Neural progenitor cell (in vitro differentiated cells): ENCODE measurements at places on chromosomes 4 and X. TPM values are rescaled to one million over a fixed set of nuclear protein-coding genes. Genes with fewer than 3 reads are reported as not detected.

SMIM10L2A gene
- 1.9 and 5.9 TPM in 2 replicates for total RNA-seq

ALB gene
- 0.09 and 0.96 TPM in 2 replicates for total RNA-seq

HMX1 gene
- 0.19 TPM in 1 of 2 replicates, not detected in the other for total RNA-seq

SLC34A2 gene
- total RNA-seq, result 0.12 TPM in 1 of 2 replicates, not detected in the other

DGAT2L6 gene
- total RNA-seq, result not detected in 2 replicates

GABRE gene
- total RNA-seq, result 0.92 and 1.1 TPM in 2 replicates

IL15 gene
- not detected in 2 replicates for total RNA-seq

TMSB15B gene
- total RNA-seq, result 30.2 and 47.4 TPM in 2 replicates

DUSP21 gene
- not detected in 2 replicates for total RNA-seq

HTN1 gene
- not detected in 2 replicates for total RNA-seq

ARAF gene
- 17.4 and 31.3 TPM in 2 replicates for total RNA-seq

GRID2 gene
- total RNA-seq, result 0.17 and 0.74 TPM in 2 replicates

GRCh38 chr4:110475881-110476818 is at the start of gene ENPEP:
Gene ENPEP (plus strand): TSS chr4:110476155. CDS start chr4:110476415, 260 bp downstream.
- DNase-seq, result no peak

DNA sequence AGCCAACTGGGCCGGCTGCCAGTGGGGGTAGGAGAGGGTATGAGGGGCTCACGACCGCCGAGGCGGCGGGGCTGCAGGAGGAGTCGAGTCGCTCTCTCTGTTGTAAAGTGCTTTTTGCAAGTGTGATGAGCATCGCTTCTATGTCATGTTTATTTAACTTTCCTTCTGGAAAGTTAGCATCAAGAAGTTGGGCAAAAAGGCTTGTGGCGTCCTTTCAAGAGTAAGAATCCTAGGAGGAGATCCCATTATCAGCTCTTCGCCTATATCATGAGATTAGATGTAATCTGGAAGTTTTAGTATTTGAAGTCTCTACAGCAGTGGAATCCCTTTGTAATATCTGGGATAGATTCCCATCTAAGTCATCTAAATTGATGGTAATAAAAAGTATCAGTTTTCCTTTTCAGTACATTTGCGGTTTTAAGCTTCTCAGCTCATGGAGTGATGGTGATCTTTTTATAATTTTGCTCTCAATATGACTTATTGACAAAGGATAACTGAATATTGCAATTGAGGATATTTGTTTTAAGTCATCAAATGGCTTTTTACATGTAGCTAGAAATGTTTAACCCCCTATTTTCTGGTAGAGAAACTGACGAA is 1.7 kb downstream of the GALNT7 start:
- no peak for DNase-seq

DNA sequence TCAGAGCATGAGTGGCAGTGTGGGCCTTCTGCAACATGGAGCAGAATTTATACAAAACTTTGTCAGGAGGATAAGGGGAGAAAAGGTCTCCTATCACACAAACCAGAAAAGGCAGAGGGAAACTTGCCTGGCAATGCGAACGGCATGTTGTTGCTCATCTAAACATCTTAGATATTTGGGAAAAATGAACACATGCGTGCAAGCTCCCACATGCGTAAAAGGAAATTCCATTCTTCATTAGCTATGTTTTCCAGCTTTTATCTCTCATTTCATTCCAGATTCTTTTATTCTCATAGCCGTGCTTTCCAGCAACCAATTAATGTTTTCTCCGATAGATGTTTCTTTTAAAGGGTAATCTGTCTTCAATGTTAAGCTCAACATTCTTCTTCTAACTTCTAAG is 31.3 kb upstream of the GBA3 start:
- no peak for DNase-seq

GRCh38 chr4:184662236-184662635 is 12.7 kb downstream of the PRIMPOL start:
- DNase-seq, result no peak

DNA sequence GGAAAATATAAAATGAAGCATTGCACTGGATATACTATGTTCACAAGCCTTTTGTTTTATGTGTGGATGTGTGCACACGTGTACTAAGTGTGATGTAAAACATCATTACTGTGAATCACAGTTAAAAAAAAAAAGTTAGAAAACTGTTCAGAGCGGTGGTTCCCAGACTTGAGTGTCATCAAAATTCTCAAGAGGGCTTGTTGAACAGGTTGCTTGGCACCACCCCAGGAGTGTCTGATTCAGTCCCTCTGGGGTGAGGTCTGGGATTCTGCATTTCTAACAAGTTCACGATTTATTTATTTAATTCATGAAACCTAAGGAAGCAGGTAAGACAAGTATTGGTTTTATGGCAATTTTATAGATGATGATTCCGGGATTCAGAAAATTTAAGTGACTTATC is 1.8 kb downstream of the CENPU start:
- no peak for DNase-seq

- DNase-seq, result no peak
These were observed 57.9 kb downstream of the FHDC1 start for GRCh38 chr4:152994038-152994437.

DNA sequence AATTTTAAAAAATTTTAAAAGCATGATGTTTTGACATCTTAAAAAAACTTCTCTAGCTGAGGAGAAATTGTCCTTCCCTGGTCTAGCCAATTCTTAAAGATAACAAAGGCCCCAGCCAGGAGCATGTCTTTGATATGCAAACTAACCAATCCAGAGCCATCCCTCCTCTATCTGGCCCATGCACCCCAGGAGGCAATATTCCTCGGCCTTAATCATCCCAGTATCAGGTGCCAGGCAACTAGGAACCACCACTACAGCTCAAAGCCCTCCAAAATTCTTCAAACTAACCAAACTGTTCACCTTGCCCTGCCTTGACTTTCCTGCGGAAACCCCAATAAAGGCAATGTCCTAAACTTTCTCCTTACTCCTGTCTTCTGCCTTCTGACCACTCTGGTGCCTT is 97.8 kb upstream of the USP9X start:
- DNase-seq, result no peak

- DNase-seq, result no peak
These were observed 13.8 kb downstream of the MPP1 start for GRCh38 chrX:154791467-154791866.

DNA sequence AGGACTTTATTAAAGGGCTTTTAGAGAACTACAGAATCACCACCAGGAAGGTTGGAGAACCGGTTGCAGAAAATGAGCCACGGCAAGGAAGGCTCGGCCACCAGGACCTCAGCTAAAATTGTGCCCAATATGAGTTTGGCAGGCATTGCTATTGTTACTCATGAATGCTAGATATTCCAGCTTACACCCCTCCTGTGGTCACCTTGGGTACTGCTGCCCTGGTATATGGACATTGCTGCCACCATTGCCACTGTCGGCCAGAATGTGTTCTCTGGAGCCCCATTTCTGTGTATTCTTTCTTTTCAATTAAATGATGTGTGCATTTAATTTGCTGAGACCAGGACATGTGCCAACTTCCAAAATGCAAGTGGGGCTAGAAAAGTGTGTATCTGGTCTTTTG is 626.7 kb upstream of the BOD1L1 start:
- peak; percentile 39 for DNase-seq

DNA sequence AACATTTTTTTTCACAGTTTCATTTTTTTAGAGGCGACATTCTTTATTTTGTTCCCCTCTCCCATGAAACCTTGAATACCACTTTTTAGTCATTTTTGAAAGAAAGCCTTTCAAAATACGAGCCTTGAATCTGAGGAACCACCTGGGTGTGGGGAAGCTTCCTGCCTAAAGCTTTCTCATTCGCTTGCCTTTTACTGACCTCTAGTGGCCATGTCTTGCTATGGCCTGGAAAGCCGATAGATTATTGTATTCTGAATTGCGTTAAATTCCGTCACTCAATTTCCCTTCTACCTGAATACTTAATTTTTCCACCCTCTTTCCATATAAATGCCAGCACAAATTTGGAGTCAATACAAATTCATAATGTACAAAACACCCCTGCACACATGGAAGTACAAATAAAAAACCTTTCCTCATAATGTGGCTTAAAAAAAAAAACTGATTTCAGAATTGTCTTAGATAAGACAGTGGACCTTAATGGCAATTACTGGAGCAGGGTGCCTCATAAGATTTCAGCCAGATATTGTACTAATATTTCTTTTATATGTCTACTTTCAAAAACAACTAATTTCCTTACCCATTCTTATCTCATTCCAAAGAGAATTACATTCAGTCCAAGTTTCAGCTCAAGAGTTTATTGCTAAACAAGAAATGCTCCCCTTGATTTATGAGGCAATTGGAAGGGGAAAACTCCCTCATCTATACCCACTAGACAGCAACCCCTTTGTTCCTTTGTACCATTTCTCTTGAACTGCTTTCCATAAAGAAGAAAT is 217.9 kb downstream of the CENPC start:
- peak; percentile 82 for DNase-seq

- no peak for DNase-seq
These were observed 113.0 kb upstream of the VAMP7 start for GRCh38 chrX:155767876-155768769.

DNA sequence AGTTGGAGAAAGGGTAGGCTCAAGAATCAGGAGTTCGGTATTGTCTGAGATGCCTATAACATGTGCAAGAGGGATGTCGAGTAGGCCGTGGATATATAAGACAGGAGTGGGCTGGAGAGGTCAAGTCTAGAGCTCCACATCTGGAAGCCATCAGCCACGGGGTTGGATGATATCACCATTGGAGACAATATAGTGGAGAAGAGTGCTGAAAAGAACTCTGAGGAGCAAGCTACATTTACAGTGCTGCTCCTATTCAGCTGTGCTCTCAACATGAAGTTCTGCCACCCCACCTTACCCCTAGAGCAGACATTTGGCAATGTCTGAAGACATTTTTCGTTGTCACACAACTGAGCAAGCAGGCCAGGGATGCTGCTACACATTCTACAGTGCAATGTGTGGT is 20.9 kb upstream of the PLAC1 start:
- DNase-seq, result no peak

DNA sequence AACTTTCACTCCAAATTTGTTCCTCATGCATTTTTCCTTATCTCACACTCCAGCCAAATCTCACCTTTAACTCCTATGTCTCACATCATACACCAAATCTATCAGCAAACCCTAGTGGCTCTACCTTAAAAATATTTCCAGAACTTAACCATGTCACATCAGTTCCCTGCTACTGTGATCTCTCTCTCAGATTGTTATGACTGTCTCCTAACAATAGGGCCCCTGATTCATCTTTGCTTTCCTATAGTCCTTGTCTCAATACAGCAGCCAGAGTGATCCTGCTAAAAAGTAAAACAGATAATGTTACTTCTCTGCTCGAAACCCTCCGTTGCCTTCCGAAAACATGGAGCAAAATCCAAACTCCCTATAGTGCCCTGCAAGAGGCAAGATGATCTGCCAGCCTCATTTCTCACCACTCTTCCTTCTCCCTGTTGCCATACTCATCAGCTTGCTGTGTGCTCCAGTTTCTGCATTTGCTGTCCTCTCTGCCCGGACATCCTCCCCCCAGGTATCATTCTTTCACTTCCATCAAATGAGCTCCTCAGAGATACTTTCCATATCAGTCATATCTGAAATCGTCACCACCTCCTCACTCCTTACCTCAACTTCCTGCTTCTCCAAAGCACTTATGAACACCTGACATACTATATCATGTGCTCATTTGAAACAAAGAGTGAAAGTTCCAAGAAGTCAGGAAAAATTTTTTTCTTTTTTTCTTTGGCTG is 293.4 kb upstream of the NR3C2 start:
- no peak for DNase-seq

DNA sequence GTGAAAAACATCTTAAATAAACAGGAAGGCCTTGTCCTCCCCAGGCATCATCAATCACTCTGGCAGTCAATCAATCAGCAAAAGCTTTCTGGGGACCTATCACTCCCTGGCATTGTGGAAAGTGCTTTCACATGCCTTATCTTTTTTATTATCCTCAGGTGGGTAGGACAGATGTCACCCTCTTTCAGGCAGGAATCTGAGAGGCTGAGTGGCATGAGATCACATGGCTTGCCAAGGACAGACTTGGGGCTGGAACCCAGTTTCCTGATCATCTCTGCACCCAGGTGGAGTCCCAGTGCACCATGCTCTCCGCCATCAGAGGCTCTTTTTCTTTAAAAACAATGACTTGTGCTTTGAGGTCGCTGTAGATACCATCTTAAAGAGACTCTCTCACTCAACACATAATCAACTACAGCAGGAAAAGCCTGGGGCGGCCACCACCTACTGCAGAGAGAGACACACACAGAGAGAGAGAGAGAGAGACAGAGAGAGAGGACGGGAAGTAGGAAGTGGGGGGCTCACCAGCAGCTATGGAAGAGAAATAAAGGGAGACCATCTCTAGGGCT is 282.7 kb downstream of the PTTG2 start:
- no peak for DNase-seq

GRCh38 chrX:108130889-108131288 is 39.3 kb downstream of the ATG4A start:
- no peak for DNase-seq

GRCh38 chr4:44777115-44777514 is 50.8 kb upstream of the GNPDA2 start:
- DNase-seq, result no peak

DNA sequence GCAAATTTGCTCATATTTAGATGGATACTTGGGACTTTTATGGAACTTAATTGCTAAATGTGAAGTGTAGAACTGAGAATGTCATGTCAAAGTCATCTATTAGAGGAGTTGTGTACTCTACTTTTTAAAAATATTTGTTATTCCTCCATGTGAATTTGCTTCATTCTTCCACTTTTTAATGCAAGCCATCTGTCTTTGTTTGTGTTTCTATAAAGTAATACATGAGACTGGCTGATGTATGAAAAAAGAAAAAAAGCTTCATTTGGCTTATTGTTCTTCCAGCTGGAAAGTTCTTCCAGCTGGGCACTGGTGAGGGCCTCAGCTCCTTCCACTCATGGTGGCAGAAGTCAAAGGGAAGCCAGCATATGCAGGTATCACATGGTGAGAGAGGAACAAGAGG is 114.6 kb upstream of the GRID2 start:
- DNase-seq, result no peak

- DNase-seq, result no peak
These were observed 55.6 kb downstream of the SEL1L3 start for GRCh38 chr4:25807102-25807728.

DNA sequence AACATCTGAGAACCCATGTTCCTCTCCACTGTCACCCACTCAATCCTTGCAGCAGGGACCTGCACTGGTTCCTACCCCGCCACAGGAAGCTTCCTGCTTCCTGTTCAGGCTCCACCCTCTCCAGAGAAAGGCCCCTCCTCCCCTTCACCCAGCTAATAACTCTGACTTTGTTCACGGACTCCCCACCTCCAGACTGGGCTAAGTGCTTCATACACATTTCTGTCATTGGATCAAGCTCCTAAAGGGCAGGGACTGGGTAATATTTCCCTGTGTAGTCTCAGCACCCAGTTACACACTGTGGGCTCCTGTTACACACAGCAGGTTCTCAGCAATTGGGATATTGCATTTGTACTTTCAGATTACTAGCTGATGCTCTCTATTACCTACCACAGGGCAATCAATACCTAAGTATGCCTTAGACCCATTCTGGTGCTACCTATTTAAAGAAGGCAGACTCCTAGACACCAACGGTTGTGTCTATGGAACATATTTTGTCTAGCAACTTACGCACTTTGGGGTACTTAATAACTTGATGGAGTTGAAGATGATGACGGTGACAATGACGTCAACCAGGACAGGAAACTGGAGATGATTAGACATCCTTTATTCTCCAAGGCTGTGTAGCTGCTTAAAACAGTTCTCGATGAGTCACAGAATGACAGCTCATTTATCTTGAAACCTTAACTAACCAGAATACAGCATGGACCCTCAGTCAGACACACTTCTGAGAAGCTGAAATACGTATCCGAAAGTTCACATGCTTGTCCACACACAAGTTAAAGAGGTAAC is 58.1 kb downstream of the MAML3 start:
- no peak for DNase-seq

- DNase-seq, result no peak
These were observed 966.6 kb upstream of the SLIT2 start for GRCh38 chr4:19285146-19285545.
